ENCODE measurements at places on chromosomes 1 and 21.

GRCh38 chr1:228691926-228692325 is 43.4 kb upstream of the RHOU start:
- peak; percentile 17 for DNase-seq

DNA sequence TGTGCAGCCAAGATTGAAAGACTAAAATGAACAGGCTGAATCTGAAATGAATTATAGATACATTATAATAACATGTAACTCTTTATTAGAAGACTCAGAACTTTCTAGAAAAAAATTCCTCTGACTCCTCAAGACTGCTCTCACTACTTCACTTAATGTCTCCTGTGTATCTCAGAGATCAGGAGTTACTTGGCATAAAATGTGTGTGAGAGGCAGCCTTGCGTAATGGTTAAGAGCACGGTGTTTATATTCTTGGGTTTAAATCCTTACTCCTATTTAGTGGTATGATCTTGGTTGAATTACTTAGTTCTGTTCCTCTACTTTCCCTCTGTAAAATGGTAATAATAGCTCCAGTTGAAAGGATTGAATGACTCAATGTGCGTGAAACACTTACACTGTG is 634.9 kb downstream of the LTN1 start:
- DNase-seq = no peak

DNA sequence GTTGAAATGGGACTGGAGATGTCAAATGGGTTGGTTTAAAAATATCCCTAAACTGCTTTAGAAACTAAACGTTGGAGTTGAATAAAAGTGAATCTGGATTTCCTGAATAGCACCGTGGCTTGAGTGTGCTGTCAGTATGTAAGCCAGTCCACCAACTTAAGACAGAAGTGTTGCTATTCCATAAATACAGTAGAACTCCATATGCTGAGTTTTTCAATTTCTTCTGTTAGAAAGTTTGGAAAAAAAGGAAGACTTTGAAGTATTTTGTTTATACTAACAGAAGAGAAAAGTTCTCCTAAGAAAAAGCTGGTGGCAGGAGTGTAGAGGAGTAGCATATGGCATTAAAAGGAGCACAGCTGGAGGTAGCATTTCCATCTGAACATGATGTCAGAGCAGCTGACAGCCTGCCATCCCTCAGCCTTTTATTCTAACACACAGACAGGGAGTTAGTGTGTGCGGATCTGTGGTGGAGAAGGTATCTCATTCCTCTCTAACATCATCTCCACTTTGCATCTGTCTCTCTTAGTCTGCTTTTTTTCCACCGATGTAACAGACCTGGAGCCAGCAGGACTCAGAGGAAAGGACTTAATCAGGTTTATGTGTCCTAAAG is at the start of gene ZBTB18:
ZBTB18 (plus strand) TSS at position 449 of the 610 bp plus-strand sequence; CDS start at position 598, 149 bp downstream.
- DNase-seq = peak; percentile 97

DNA sequence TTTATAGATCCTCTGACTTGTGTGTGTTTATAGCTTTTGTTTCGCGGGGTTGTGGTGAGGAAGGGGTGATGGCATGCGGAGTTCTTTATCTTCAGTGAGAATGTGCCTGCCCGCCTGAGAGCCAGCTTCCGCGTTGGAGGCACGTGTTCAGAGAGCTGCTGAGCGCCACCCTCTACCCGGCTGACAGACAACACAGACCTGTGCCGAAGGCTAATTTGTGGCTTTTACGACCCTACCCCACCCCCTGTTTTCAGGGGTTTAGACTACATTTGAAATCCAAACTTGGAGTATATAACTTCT is 14.4 kb upstream of the CD101 start:
- no peak for DNase-seq

GRCh38 chr1:37148663-37149062 is 114.3 kb upstream of the GRIK3 start:
- DNase-seq = no peak

- no peak for DNase-seq
Observed at GRCh38 chr1:58108783-58109182, 437.7 kb downstream of the OMA1 start.

- DNase-seq = no peak
Observed at GRCh38 chr21:26934383-26934782, 32.5 kb downstream of the ADAMTS5 start.

Data from NCI-H524 treated with DMSO at 0.1 percent for 48 hours (cell line).